GM10248 (cell line): ENCODE measurements at places on chromosomes 11 and 22.

GRCh38 chr11:68116974-68117373 lies 4.2 kb downstream of the CHKA start:
- no peak for DNase-seq

DNA sequence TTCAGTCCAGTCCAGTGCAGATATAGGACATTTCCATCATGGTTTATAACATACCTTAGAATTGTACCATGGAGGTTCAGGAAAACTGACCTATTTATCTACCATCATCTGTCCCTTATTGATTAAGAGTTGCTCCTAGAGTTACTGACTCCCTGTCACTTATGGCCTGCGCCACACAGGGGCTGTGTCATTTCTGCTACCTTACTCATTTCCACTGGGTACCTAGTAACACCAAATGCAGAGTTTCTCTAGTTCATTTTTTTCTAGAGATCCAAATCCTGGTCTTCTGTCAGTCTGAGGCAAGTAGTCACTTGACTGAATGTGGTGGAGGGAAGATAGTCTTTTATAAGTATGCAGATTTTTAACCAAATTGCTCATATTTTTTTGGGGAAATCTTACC lies 59.2 kb downstream of the PDE3B start:
- no peak for DNase-seq

GRCh38 chr22:31846161-31847115 lies 92.6 kb downstream of the DEPDC5 start:
- DNase-seq = peak; percentile 51

DNA sequence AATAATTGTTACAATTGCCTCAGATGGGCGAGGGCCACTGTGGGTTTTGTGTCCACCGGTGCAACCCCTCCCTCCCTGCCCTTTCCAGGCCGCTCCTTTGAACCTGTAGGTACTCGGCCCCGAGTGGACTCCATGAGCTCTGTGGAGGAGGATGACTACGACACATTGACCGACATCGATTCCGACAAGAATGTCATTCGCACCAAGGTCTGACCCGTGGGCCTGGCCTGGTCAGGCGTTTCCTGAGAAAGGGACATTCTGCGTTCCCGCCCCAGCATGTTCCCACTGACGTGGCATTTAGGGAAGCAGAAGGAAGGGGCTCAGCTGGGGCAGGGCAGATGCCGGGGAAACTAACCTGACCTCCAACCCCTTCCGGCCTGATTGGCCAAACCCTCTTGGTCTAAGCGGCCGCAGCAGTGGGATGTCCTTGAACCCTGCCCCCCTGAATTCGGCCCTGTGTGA lies 10.1 kb downstream of the SIDT2 start:
- peak; percentile 14 for DNase-seq

GRCh38 chr11:128190312-128190711 lies 397.0 kb downstream of the ETS1 start:
- DNase-seq = no peak

GRCh38 chr11:81365496-81365895 lies 1368.2 kb downstream of the FAM181B start:
- DNase-seq = no peak

DNA sequence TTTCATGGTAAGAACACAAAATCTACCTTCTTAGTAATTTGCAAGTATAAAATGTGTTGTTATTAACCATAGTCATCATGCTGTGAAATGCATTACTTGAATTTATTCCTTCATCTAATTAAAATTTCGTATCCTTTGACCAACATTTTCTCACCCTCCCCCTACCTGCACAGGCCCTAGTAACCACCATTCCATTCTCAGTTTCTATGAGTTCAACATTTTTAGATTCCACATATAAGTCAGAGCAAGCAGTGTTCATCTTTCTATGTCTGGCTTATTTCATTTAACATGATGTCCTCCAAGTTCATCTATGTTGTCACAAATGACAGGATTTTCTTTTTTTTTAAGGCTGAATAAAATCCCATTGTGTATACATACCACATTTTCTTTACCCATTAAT lies 43.5 kb upstream of the CCDC179 start:
- DNase-seq = no peak

DNA sequence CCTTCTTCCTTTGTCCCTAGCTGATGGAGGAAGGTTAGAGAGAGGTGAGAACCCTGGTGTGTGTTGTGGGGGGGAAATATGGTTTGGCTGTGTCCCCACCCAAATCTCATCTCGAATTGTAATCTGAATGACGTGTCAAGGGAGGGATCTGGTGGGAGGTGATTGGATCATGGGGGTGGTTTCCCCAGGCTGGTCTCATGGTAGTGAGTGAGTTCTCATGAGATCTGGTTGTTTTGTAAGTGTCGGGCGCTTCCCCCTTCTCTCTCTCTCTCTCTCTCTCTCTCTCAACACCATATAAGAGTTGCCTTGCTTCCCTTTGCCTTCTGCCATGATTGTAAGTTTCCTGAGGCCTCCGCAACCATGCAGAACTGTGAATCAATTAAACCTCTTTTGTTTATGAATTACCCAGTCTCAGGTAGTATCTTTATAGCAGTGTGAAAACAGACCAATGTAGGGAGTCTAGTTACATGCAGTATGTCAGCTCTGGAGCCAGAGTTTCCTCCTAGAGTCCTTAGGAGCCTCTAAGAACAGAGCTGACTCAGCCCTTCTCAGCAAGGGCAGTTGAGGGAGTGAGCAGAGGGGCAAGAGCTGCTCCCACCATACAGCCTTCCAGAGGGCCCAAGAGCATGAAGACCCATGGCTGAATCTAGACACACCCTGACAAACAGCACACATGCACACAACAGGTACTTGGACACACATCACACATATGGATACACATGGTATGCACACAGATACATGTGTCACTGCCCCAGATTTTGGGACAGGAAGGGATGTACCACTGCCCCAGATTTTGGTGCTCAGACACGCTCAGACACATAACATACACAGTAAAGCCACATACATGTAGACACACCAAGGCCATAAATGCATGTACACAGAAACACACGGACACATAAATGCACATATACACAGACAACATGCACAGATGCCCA lies 12.9 kb upstream of the LRRC32 start:
- DNase-seq = no peak

GRCh38 chr11:112159098-112160065 lies 4.5 kb downstream of the IL18 start:
- no peak for DNase-seq

DNA sequence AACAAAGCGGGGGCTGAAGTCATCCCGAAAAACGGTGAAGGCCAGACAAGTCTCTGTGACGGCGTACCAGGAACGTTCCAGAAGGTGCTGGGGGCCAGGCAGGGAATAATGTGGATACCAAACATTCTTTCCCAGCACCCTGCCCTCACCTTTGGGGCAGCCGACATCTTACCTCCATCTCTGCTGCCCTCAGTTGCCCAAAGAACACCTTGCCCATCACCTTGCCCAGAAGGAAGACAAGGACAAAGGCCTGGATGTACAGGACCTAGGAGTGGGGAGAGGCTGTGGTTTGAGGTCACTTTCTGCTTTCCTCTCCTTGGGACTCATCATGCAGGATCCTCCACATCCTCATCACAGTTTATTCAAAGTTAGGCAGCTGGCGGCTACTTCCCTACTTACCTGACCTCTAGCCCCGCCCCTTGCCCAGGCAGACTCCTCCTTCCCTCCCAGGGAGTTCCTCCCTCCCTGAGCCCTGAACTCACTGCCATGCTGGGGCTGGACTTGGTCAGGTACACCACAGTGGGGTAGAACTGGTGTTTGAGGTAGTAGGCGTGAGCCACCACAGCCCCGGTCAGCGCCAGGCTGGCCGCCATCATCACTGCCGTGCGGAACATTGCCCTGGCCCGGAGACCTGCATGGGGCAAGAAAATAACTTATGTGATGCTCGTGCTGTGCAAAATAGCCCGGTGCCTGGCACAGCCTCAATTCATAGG lies 1.2 kb downstream of the SYVN1 start:
- DNase-seq = peak; percentile 71

- DNase-seq = no peak
Measured at GRCh38 chr11:12540913-12541582, 133.2 kb upstream of the TEAD1 start.

GRCh38 chr11:125945797-125946520 lies at the start of gene VSIG10L2:
Gene VSIG10L2 (plus strand): TSS chr11:125946044. CDS start chr11:125946056, 12 bp downstream.
- DNase-seq = no peak

DNA sequence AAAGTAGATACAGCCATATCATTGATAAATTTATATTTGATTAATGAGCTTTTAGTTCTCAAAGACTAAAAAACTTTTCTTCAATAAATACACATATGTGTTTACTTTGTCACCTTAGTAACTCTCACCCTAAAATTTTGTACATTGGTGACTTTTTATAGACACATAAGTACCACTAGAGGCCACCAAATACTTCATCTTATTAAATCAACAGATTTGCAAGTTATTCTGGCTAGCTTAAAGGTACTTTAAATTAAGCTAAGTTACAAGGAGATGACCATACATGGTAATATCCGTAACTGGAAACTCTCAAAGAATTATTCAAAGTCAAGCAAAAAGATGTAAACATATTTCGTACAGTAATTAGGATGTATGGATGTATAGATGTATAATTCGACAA lies 112.2 kb downstream of the SBF2 start:
- DNase-seq = peak; percentile 9

- DNase-seq = no peak
Measured at GRCh38 chr11:17699147-17700114, 19.9 kb upstream of the MYOD1 start.

- peak; percentile 15 for DNase-seq
Measured at GRCh38 chr11:117189941-117190544, 9.1 kb upstream of the TAGLN start.

DNA sequence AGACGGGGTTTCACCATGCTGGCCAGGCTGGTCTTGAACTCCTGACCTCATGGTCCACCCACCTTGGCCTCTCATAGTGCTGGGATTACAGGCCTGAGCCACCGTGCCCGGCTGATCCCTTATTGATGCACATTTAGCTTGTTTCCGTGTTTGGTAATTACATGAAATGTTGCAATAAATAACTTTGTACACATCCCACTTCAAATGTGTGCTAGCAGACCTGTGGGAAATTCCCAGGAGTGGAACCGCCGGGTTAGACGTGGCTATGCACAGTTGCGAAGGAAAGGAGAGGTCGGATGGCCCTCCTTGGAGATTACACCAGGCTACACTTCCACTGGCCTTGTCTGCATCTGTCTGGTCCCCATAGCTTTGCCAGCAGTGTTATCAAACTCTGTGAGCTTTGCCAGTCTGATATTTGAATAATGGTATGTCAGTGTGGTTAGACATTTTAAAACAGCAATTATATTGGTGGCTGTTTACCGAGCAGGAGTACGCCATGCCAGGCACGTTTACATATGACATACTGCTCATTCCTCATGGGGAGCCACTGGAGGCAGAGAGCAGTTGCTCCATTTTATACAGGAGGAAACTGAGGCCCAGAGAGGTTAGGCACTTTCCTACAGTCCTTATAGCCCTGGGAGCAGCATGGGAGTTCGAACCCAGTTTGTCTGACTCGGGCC lies 27.2 kb upstream of the SYT7 start:
- no peak for DNase-seq

DNA sequence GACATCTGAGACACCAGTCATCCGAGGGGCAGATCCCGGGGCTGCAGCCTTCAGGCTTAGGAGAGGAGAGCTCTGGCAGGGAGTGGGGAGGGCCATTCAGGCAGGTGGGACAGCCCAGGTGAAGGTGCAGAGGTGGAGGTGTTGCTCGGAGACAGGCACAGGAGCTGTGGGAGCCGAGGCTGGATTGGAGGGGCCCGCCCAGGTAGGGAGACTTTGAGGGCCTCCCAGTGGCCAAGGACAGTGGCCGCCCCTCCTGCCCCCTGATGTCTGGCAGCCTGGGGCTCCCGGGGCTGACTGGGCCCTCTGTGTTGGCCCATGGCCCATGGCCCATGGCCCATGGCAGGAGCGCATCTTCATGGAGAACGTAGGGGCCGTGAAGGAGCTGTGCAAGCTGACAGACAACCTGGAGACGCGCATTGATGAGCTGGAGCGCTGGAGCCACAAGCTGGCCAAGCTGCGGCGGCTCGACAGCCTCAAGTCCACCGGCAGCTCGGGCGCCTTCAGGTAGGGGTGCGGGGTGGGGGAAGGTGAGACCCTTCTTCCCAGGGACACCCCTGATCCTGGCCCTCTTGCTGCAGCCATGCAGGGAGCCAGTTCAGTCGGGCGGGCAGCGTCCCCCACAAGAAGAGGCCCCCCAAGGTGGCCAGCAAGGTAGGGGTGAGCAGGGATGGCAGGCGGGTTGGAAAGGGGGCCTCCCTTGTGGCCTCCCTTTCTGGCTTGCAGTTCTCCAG lies 13.3 kb downstream of the TMEM258 start:
- no peak for DNase-seq

- DNase-seq = no peak
Measured at GRCh38 chr22:50600538-50600937, at the start of gene MAPK8IP2. Gene MAPK8IP2 (plus strand): TSS chr22:50600793. CDS start chr22:50600819, 26 bp downstream.

DNA sequence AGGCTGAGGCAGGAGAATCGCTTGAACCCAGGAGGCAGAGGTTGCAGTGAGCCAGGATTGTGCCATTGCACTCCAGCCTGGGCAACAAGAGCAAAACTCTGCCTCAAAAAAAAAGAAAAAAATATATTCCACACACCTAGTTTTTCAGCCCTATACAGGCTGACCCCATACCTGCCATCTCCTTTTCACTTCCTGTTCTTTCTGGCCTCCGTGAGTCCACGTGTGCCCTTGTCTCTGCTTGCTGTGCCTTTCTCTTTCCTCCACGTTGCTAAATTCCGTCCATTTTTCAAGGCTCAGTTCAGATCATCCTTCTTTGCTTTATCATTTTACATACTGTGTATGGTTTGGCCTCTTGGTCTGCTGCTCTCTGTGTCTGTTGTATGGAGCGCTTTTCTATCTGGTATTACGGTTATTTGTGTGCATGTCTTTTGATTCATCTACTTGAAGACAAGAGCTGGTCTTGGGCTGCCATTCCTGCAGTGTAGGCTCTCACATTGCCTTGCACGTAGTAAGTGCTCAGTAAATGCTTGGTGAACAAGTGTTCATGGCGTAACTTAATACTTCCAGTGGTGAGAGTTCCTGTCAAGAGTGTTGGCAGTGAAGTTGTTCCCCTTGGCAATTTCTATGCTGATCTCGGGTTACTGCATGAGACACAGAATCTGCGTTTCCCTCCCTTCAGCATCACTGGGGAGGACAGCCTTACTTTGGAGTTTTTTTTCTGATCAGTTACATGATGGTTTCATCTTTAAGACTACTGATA lies 57.5 kb downstream of the PTPRJ start:
- DNase-seq = no peak

GRCh38 chr11:114074546-114075343 lies 15.2 kb downstream of the ZBTB16 start:
- DNase-seq = no peak

- DNase-seq = peak; percentile 73
Measured at GRCh38 chr11:93541884-93542810, 1.0 kb downstream of the SMCO4 start.

DNA sequence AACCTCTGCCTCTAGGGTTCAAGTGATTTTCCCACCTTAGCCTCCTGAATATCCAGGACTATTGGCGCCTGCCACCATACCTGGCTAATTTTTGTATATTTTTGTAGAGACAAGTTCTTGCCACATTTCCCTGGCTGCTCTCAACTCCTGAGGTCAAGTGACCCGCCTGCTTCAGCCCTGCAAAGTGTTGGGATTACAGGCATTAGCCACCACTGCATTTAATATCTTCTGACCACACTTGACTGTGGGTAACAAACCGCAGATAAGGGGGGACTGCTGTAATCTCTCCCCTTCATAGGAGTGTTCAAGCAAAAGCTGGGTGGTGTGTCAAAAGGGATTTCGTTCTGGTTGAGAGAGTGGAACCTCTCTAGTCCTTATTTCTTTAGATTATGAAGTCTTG lies 53.4 kb downstream of the GRAMD1B start:
- no peak for DNase-seq

- DNase-seq = no peak
Measured at GRCh38 chr11:110565357-110566336, 135.9 kb downstream of the FDX1 start.
